ENCODE measurements at places on chromosomes 16 and 17.

- no peak for DNase-seq
These were observed 8.2 kb downstream of the RNF166 start for GRCh38 chr16:88697831-88698615.

DNA sequence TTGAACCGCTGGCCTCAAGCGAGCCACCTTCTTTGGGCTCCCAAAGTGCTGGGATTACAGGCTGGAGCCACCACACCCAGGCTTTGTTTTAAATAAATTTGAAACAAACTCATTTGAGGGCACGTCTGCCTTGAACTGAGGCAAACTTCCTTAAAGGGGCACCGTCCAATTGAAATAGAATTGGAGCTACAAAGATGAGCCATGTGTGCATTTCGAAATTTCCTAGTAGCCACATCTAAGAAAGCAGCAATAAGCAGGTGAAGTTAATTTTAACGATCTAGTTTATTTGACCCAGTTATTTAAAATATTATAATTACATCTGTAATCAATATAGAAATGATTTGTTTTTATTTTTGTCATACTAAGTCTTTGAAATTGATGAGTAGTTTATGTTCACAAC, 755 bp upstream of the C16orf89 start:
- DNase-seq, result no peak

GRCh38 chr17:72474719-72475477, 354.1 kb downstream of the SOX9 start:
- DNase-seq, result no peak

GRCh38 chr16:49788572-49788971, 67.3 kb downstream of the ZNF423 start:
- no peak for DNase-seq
